Right hindlimb (tissue), 1 donor: ENCODE measurements at places on chromosomes 3 and 15.

- no peak for DNase-seq
These were observed 89.5 kb downstream of the MYH15 start for GRCh38 chr3:108420926-108421325.

DNA sequence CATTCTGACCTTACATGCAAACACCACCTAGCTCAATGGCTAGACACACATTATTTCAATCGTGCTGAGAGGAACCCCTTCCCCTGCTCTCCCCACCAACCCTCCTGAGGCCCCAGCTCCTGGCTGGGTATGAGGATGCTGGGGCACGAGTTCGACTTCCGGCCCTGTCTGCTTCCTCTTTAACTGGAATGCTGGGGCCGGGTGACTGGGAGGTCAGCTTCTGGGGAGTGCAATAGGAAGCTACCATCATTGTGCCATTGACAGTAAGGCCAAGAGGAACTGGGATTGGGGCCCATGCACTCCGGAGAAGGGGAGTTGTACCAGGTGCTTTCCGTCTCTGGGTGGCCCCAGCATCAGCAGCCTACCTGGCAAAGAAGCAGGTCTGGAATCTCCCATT lies 15.6 kb upstream of the TLE3 start:
- DNase-seq, result peak; percentile 47

DNA sequence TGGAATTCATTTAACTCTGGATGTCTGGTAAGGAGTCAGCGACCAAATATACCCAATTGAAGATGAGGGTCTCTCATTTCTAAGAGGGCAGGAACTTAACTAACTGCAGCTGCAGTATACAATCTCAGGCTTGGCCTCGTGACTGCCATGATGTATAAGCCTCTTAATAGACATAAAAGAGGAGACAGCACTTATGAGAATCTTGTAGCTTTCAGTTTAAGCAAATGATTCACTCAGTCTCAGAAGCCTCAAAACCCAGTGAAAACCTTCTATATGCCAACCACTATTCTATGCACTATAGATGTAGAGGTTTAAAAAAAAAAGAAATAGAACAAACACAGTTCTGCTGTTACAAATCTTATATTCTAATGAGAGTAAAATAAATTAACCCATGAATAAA lies 513.9 kb downstream of the TBL1XR1 start:
- no peak for DNase-seq

- no peak for DNase-seq
These were observed 177.8 kb downstream of the SERPINI1 start for GRCh38 chr3:167913219-167913835.

DNA sequence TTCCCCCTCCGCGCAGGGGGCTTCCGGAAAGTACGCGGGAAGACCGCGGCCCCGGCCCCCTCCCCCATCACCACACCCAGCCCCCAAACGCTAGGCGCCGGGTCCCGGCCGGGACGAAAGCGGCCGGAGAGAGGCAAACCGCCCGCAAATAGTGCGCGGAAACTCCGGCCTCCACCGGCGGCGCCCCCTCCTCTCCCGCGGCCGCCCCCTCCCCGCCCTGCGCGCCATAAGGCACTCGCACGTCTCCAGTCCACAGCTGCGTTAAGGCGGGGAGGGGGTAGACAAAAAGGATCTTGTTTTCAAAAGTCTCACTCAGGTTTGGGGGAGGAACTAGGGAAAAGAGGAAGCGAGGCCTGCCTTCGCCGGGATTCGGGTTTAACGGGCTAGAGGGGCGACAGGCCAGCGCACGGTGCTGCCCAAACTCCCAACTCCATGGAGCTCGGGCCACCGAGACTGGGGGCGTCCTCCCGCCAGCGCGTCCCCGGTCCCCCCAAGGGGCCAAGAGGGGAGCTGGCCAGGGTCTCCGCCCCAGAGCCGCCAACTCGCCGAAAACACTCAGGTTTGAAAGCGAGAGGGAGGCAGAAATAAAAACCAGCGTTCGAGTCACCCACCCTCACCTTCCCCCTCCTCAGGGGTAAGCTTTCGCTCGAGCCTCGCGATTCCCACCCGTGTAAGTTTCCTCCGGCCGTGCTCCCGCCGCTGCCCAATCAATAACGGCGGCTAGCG lies 1.8 kb downstream of the ANP32A start:
- DNase-seq, result peak; percentile 82

- DNase-seq, result no peak
These were observed 11.5 kb downstream of the APH1B start for GRCh38 chr15:63288778-63289378.

GRCh38 chr15:99474909-99475753 lies 90.7 kb upstream of the MEF2A start:
- peak; percentile 56 for DNase-seq

- no peak for DNase-seq
These were observed 23.9 kb downstream of the LRRC49 start for GRCh38 chr15:70916531-70916930.

DNA sequence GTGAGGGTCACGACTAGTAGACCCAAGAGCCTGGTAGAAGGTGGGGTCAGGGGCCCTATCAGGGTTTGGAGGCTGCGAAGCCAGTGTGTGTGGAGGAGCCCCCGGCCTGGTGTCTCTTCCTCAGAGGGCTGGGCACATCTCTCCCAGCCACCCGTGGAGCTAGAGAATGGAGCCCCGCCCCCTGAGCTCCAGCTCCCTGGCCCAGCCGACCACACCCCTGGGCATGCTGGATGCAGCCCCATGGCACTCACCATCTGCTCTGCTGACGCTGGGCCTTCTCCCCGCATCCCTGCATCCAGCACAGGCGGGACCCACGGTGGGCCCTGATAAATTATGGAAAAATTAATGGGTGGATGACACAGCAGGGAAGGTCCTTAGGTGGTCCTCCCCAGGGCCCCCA lies 17.5 kb downstream of the ANKRD63 start:
- DNase-seq, result no peak

DNA sequence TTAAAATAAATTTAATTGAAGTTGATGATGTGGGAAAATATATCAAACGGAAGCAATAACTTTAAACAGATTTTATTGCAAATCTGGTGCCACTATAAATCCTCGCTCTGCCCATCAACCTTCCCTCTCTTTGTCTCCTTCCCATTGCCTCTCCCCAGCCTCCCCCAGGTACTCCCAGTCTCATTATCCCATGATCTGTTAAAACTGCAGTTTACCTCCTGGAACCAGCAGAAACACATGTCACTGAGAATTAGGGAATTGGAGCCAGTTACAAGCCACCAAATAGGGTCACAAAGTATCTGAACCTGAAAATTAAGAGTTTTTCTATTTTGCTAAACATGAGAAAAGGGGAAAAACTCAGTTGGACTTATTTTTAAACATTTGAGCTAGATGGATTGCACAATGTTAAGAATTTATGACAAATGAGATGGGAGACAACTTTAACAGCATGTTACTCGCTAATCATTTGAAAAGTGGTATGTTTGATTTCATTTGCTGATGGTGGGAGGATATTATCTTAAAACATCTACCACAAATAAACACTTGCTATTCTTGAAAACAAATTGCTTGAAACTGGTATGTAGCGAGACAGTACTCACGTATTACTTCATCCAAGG lies 2.4 kb downstream of the PLCH1 start:
- DNase-seq, result no peak

DNA sequence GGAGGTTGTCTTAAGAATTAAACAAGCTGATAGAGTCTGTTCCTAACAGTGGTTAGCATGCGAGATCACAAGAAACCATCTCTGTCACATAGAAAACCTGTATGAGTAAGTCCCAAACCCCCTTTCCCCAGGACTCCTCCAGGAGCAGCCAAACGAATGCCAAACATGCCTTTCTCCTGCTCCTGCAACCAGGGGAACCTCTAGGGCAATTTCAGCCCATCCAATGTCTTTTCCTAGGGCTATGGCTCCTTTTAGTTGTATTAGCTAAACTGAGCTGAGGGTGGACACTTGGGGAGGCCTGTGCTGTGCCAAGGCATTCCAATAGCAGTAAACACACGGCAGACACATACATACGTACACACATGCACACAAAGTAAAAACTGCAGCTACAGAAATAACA lies 36.5 kb upstream of the TIMP4 start:
- no peak for DNase-seq
